ENCODE measurements at places on chromosomes 13 and 19.

DNA sequence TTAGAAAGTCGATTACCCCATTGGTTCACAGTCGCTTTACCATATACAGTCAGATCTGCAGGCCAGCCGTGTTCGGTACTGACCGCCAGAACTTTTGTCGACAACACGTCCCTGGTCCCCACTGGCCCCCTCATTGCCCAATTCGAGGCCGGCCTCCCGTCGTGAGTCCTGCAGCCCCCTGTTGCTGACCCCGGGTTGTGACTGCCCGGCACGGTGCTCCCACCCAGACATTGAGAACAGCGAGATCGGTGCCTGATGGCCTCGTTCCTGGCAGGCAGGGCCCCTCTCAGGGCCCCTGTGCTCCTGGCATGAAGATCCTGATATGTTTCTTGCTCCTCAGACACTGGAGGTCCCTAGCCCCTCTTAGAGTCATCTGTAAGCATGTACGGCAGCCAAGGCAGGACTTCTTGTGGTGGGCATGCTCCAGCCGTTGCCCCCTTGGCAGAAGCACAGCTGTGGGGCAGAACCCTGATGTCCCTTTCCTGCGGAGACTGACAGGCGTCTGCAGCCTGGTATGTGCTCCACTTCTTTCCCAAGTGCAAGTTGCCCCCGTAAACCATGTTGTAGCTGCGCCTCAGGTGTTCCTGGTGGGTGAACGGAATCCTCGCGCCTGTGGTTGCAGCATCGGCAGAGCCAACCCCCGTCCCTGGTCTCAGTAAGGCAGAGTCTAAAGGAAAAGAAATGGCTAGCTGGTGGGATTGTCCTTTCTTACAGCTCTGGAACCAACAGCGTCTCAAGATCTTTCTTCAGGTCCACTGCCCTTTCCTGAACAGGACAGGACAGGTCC is 123.2 kb upstream of the SPACA7 start:
- no peak for DNase-seq

- DNase-seq: no peak
Measured at GRCh38 chr19:28920269-28921066, 292.5 kb downstream of the UQCRFS1 start.

DNA sequence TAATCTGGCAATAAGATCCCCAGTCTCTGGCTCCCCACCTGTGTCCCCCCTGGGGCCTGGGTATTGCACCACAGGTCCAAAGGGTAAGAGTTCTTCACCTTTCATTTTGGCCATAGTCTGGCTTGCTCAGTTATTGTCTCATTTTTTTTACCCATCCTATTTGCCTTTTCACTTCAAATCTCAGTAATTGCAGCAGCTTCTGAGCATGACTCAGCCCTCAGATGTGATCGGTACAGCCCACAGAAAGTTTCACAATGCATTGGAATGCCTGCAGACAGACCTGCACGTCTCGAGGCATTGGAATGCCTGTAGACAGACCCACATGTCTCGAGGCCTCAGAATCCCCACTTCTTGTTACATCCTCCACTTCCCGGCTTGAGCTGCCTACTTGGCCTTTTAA is 173.6 kb downstream of the NUFIP1 start:
- DNase-seq: peak; percentile 90

- no peak for DNase-seq
Measured at GRCh38 chr13:101655435-101655834, 203.0 kb downstream of the ITGBL1 start.

GRCh38 chr13:70841240-70842061 is 733.2 kb upstream of the KLHL1 start:
- DNase-seq: no peak

GRCh38 chr19:49409441-49410029 is 13.7 kb downstream of the PTH2 start:
- no peak for DNase-seq

GRCh38 chr13:30019648-30020626 is 169.5 kb upstream of the UBL3 start:
- DNase-seq: no peak
